Activated naive CD4-positive, alpha-beta T cell treated with anti-CD3 and anti-CD28 coated beads, Interleukin-2, amount 50 U/mL, for 72 hours (primary cell): ENCODE measurements at places on chromosomes 12 and 14. TPM values are rescaled to one million over a fixed set of nuclear protein-coding genes. Genes with fewer than 3 reads are reported as not detected.

DNA sequence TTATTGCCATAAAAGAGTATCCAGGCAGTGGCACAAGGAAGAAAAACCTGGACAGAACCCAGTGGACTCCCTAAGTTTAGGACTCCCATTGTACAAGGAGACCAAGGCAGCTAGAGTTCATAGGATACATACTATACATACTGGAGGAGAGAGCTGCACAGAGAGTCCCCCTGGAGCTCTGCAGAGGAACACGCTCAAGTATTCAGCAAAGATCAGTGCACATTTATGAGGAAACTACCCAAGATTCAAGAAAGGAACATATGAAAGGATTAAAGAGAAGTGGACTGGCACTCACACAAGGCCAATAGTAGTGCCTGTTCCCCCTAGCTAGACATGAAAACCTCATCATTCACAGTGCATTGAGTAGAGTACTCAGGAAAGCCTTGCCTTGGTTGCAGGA is 43.0 kb upstream of the CHPT1 start:
- no peak for DNase-seq

GRCh38 chr14:93112891-93113677 is 2.6 kb downstream of the ITPK1 start:
- DNase-seq: peak; percentile 58

- DNase-seq: peak; percentile 39
Observed at GRCh38 chr14:71290960-71291466, 383.8 kb downstream of the PCNX1 start.

- DNase-seq: no peak
Observed at GRCh38 chr14:72737560-72737943, 156.3 kb downstream of the DPF3 start.

PRH2 gene
- total RNA-seq: not detected

GRCh38 chr14:25090716-25091454 is 40.9 kb upstream of the STXBP6 start:
- no peak for DNase-seq

VDR gene
- total RNA-seq: 92.4 TPM

- no peak for DNase-seq
Observed at GRCh38 chr12:123548107-123548506, 14.6 kb upstream of the RILPL1 start.

DNA sequence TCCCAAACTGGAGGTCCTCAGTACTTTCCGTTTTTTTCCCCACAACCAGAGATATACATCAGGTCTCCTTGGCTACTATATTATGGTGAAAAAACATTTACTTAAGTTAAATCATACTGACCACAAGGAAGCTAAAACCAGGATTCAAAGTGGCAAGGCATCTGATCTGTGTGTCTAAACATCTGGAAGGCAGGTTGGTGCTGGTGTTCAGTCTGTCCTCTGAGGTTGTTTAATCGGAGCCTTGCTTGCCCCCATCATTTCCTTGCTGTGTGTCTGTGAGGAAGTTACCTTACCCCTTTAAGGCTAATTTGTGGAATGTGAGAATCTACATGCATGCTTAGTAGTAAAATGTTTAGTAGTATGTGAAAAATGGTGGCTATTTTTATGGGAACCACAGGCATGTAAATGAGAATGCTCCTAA is 75.6 kb downstream of the GALNT4 start:
- DNase-seq: no peak

GRCh38 chr12:14995583-14996425 is 23.0 kb downstream of the PDE6H start:
- no peak for DNase-seq
